Amniotic epithelial cell (primary cell): ENCODE measurements at places on chromosomes 11 and 22.

- DNase-seq, result no peak
These were observed 169.1 kb downstream of the RRAS2 start for GRCh38 chr11:14189874-14190273.

GRCh38 chr22:39725351-39726035, 154.9 kb downstream of the CACNA1I start:
- no peak for DNase-seq

GRCh38 chr11:67345920-67346819, 7.2 kb downstream of the POLD4 start:
- DNase-seq, result peak; percentile 61

DNA sequence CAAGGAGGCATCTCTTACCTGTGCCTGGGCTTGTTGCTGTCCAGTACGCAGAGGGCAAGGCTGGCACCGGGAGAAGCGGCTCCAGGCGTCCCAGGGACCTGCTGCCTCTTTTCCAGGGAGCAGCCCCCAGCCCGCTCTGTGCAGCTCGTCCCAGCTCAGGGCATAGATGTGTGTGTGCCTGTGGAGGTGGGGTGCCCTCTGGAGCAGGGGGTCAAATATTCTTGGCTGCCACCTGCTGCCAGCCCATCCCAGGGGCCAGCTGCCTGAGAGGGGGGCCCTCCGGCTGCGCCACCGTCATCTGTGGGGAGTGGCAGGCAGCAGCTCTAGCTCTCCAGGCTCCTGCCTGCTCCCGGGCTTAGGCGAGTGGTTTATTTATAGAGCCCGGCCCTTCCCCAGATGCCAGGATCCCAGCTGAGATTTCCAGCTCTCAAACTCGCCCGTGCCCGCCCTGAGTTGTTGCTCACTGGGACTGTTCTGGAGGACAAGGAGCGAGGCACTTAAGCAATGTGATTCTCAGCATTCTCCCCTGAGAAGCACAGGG, 87.5 kb downstream of the RTL6 start:
- DNase-seq, result no peak

GRCh38 chr11:15670520-15671070, 555.9 kb downstream of the INSC start:
- DNase-seq, result peak; percentile 32

DNA sequence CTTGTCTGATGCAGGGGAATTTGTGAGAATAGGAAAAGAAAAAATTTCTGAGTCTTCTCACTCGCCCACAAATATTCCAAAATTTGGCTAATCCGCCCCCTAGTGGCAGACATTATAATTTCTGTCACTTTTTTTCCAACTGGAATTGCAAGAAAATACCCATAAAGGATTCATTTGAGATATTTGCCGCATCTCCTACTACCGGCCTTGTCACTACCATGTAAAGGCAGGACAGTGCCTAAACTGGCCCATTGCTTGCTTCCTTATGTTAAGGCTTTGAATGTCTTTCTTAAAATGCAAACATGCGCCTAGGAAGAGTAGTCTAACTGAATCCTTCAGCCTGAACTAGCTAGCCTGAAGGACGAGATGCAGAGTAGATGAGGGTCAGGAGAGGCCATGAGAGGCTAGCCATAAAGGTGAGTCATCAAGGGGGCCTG, 9.3 kb upstream of the CEP295 start:
- DNase-seq, result peak; percentile 37

DNA sequence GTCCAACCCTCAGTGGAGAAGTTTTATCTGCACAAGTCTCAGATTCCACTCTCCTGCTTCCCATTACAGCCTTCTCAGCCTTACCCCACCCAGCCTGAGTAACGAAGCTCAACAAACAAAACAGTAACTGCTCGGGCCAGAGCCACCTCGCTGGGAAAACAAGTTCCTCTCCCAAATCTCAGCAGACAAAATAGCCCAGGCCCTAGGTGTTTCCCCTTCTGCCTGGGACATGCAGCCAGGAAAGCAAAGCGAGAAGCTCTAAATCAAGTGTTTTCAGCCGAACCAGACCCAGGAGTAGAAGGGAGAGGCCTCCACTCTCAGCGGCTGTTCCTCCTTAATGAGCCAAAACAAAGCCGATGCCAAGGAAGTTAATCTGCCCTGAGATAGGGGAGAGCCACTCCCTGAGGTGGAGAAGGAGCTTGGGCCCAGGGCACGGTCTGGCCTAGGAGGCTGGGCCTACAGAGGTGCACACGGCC, 44.0 kb downstream of the LIF start:
- DNase-seq, result peak; percentile 75

DNA sequence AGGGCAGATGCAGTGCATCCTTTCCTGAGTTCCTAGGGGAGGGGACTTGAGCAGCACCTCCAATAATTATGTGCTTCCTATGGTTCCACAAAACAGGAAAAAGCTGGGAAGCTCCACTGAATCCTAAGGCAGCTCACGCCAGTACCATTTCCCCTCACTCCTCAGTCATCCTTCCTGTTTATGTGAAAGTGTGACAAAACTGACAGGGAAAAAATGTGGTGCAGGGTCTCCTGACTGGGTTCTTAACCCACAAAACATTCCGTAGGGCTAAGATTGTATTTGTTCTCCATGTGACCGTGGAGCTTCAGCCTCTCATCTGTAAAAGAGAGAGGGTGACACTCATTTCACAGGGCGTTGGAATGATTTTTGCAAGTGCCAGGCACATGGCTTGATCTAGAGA, 12.2 kb upstream of the LYVE1 start:
- no peak for DNase-seq

GRCh38 chr11:75389276-75389605, 10.1 kb upstream of the RPS3 start:
- DNase-seq, result peak; percentile 83

- no peak for DNase-seq
These were observed 29.4 kb downstream of the SLC1A2 start for GRCh38 chr11:35389897-35390465.

- peak; percentile 72 for DNase-seq
These were observed 36.4 kb upstream of the E2F8 start for GRCh38 chr11:19276859-19277808.

DNA sequence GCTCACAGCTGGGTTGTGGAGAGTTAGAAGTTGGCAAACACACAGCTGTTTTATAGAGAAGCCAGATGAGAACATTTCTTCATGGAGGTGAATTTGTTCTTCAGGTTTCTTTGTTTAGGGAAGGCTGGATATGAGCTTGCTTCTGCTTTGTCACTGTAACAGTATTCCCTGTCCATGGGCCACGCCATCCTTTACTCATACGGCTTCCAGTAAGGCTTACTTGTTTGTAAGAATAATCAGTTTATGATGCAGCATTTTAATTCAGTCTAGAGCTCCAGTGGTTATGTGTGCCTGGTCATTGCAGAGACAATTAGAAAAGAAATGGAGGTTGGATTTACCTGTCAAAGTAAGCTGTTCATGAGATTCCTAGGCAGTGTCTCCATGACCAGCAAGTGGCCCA, 131.8 kb downstream of the TRIM44 start:
- DNase-seq, result no peak
